Fibroblast of villous mesenchyme (primary cell): ENCODE measurements at places on chromosomes 1 and 21. TPM values are rescaled to one million over a fixed set of nuclear protein-coding genes. Genes with fewer than 3 reads are reported as not detected.

The OLFML2B gene
- 4.8 and 5.2 TPM in 2 replicates for total RNA-seq

The PDE4B gene
- 51.0 and 52.8 TPM in 2 replicates for total RNA-seq

The TBX19 gene
- total RNA-seq: 0.64 and 0.86 TPM in 2 replicates

The E2F2 gene
- total RNA-seq: 2.2 and 2.9 TPM in 2 replicates

The ADAMTS1 gene
- total RNA-seq: 177 and 589 TPM in 2 replicates

The CHIA gene
- total RNA-seq: not detected in 2 replicates

The FCGR1A gene
- total RNA-seq: not detected in 2 replicates

The C4BPB gene
- 0.32 TPM in 1 of 2 replicates, not detected in the other for total RNA-seq

The PDZK1IP1 gene
- 0.43 TPM in 1 of 2 replicates, not detected in the other for total RNA-seq

The TCHH gene
- total RNA-seq: under 0.01 TPM in 1 of 2 replicates, not detected in the other

The LAD1 gene
- not detected in 2 replicates for total RNA-seq

The GCLM gene
- 13.5 and 34.1 TPM in 2 replicates for total RNA-seq

The RIMS3 gene
- total RNA-seq: 0.32 and 0.86 TPM in 2 replicates

The CACHD1 gene
- total RNA-seq: 11.2 and 11.9 TPM in 2 replicates

The SELENBP1 gene
- 23.3 and 27.7 TPM in 2 replicates for total RNA-seq

The DCST1 gene
- total RNA-seq: not detected in 2 replicates

The UBL4B gene
- total RNA-seq: under 0.01 TPM in 1 of 2 replicates, not detected in the other

The SPRR2A gene
- not detected in 2 replicates for total RNA-seq

The TBX15 gene
- under 0.01 TPM in 2 replicates for total RNA-seq

The RXFP4 gene
- not detected in 2 replicates for total RNA-seq

The F5 gene
- total RNA-seq: not detected in 2 replicates

The OR2G6 gene
- not detected in 2 replicates for total RNA-seq

The SFPQ gene
- total RNA-seq: 235 and 244 TPM in 2 replicates

The GPR157 gene
- total RNA-seq: 6.1 and 9.5 TPM in 2 replicates

The C1orf141 gene
- total RNA-seq: not detected in 2 replicates

The CDC42 gene
- 348 and 598 TPM in 2 replicates for total RNA-seq

The RLF gene
- 20.3 and 26.3 TPM in 2 replicates for total RNA-seq

The IFNLR1 gene
- total RNA-seq: under 0.01 TPM in 1 of 2 replicates, not detected in the other

The RWDD3 gene
- total RNA-seq: 10.0 and 13.8 TPM in 2 replicates

The CRP gene
- total RNA-seq: not detected in 2 replicates

The LDLRAD1 gene
- not detected in 2 replicates for total RNA-seq

The IGSF9 gene
- not detected in 2 replicates for total RNA-seq

The ABCG1 gene
- 0.43 and 0.97 TPM in 2 replicates for total RNA-seq

The ATP1A4 gene
- not detected in 2 replicates for total RNA-seq

The C1orf87 gene
- total RNA-seq: not detected in 2 replicates

The EMC1 gene
- 65.7 and 90.2 TPM in 2 replicates for total RNA-seq
